ENCODE measurements at places on chromosomes 7 and 10.

DNA sequence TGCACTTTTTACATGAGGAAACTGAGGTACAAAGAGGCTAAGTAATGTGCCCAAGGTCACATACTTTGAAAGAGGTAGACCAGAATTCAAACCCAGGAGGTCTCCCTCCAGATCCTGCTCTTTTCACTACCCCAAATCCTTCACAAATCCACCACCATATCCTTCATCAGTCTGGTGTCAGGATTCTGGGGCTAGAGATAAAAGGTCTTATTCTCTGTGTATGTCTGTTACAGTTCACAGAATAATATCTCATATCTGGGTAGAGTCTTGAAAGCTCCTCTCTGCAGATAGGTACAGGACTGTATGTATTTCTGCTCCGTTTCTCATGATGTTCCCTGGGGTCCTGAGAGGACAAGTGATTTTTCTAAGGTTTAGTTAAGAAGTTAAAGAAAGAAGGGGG is 4.9 kb downstream of the PIK3CG start:
- H3K27ac ChIP-seq = no peak overlapping the region
- H3K4me3 ChIP-seq = no peak overlapping the region
- DNase-seq = no peak
- no peaks in the 10 kb centered on the region for H3K4me1 ChIP-seq
- no peaks in the 10 kb centered on the region for H3K27me3 ChIP-seq
- H3K36me3 ChIP-seq = no peaks in the 10 kb centered on the region

GRCh38 chr10:70122742-70123141 is 9.9 kb downstream of the AIFM2 start:
- H3K27me3 ChIP-seq = no peaks in the 10 kb centered on the region
- H3K4me1 ChIP-seq = no peaks in the 10 kb centered on the region
- no peak for DNase-seq
- H3K4me3 ChIP-seq = no peak overlapping the region
- H3K36me3 ChIP-seq = peaks cover 61% of the 10 kb centered on the region
- H3K27ac ChIP-seq = no peak overlapping the region

DNA sequence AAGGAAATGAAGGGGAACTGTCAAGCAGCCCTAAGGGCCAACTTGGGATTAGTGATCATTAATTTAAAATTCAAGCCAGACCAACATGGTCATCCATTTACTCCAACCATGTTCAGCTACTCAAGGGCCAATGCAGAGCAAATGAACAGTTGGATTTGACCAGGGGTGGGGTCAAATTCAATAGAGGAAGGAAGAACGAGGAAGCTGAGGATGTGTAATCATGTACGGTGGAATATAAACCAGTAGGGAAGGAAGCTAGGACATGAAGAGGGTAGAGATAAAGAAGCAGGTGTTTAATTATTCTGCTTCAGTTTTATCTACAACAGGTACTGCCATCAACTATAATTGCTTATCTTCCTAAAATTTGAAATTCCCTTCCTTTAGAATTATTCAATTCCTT is 81.6 kb downstream of the HIBADH start:
- H3K27ac ChIP-seq = no peak overlapping the region
- no peak for DNase-seq
- H3K4me3 ChIP-seq = no peak overlapping the region
- H3K27me3 ChIP-seq = no peaks in the 10 kb centered on the region
- no peaks in the 10 kb centered on the region for H3K36me3 ChIP-seq
- H3K4me1 ChIP-seq = no peaks in the 10 kb centered on the region

- no peaks in the 10 kb centered on the region for H3K4me1 ChIP-seq
- DNase-seq = no peak
- H3K27me3 ChIP-seq = no peaks in the 10 kb centered on the region
- H3K36me3 ChIP-seq = no peaks in the 10 kb centered on the region
These were observed 122.6 kb upstream of the PTER start for GRCh38 chr10:16314259-16314658.

GRCh38 chr10:78209970-78210369 is 176.3 kb downstream of the RPS24 start:
- H3K27me3 ChIP-seq = no peaks in the 10 kb centered on the region
- DNase-seq = no peak
- H3K4me1 ChIP-seq = peaks cover 5% of the 10 kb centered on the region
- H3K27ac ChIP-seq = no peak overlapping the region
- no peaks in the 10 kb centered on the region for H3K36me3 ChIP-seq
- H3K4me3 ChIP-seq = no peak overlapping the region

- no peaks in the 10 kb centered on the region for H3K36me3 ChIP-seq
- no peaks in the 10 kb centered on the region for H3K4me1 ChIP-seq
- no peaks in the 10 kb centered on the region for H3K27me3 ChIP-seq
- H3K27ac ChIP-seq = no peak overlapping the region
- DNase-seq = no peak
- H3K4me3 ChIP-seq = no peak overlapping the region
These were observed 185.8 kb downstream of the HGF start for GRCh38 chr7:81583882-81584533.
